ENCODE measurements at places on chromosomes 5 and 9.

DNA sequence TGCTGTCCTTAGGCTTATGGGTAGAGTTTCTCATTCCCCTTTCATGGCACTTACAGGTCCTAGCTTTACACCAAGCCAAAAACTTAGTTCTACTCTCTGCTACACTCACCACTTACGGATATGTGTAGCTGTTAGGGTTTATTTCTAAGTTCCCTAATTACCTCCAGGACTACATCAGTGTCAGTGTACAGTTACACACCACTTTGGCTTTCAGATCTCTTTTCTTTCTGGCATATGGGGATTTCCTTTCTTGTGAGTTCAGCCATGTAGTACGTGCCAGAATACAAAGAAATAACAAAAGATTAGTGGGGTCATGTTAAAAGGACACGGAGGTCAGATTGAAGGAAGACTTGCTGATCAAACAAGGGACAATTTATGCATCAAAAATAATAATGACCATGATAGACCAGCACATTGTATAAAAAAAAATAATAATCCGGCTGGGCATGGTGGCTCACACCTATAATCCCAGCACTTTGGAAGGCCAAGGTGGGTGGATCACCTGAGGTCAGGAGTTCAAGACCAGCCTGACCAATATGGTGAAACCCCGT, 41.8 kb downstream of the LYRM7 start:
- no peak for DNase-seq

- DNase-seq = no peak
Observed at GRCh38 chr9:81912135-81912534, 16.1 kb upstream of the SPATA31D4 start.

- no peak for DNase-seq
Observed at GRCh38 chr9:68629042-68629441, 76.0 kb upstream of the PIP5K1B start.

DNA sequence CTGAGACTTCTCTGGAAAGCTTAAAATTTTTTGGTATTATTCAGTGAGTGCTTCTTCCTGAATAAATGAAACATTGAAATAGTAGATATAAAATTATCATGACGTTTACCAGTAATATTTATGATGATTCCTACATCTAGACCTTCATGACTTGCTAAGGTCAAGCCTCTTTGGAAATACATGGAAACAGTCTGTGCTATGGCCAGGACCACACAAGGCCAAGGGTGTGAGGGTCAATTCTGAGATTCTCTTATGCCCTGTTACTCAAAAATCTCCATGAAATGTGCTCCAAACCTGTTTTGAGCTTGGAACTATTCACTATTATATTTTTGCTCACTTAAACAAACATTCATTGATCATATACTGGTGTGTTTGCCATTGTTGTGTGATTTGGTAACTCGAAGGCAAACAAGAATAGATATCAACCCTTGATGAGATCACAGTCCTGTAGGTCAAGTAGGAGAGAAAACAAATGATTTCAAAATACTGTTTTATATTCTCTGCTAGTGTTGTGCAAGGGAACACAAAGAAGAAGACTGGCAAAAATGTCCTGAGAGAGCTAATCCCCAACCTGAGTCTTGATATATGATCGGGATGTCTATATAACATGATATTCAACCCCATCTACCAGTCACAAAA, 1254.9 kb upstream of the DMAC1 start:
- no peak for DNase-seq

- no peak for DNase-seq
Observed at GRCh38 chr9:22401671-22402070, 45.0 kb upstream of the DMRTA1 start.

DNA sequence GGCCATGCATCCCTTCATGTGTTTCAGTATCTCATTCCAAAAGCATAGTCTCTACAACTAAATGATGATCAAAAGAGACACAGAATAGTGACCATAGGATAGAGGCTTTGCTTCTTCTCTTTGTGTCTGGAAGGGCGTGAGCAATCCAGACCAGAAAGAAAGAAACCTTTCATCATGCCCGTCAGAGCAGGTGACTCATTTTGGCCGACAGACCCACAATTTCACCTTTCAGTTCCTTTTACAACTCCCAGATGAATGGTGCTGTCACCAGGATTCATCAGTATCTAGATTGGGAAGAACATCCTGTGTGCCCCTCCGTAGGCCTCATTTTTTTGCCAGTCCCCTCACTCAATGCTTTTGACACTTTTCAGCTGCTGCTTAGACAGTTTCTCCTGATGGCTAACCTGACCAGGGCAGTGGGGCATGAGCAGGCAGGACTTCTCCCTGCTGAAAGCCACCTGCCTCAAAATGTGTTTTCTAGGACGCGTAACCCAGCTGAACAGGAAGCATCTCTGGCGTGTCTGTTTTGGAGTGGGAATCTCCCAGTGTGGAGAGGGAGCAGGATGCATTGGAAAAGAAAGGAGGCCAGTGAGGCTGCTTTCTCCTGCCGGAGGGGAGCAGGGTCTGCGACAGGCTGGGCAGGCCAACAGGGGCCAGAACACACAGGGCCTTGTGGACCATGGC, 21.2 kb downstream of the ABLIM3 start:
- no peak for DNase-seq

Measured in stimulated activated CD4-positive, alpha-beta T cell treated with anti-CD3 and anti-CD28 coated beads, Interleukin-12 subunit alpha, Interleukin-12 subunit beta, amount 100 ng/mL, for 24 hours (primary cell).